ENCODE measurements at places on chromosomes 7 and 10.

GRCh38 chr7:102169651-102170392 is 116.8 kb upstream of the SH2B2 start:
- DNase-seq: peak; percentile 68

DNA sequence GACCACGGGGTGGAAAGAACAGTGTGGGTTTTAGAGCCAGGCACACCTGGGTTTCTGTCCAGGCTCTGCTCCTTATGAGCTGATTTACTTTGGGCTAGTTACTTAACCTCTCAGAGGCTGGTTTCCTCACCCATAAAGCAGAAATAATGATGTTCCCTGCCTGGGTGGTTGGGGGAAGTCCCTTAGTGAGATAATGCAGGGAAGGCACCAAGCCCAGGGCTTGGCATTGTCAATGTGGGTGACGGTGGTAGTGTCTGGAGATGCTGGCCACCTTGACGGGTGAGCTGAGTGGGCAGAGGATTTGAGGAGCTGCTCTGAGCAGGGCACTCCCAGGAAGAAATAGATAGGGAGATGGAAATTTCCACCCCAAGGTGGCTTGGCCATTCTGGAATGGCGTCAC is 65.2 kb downstream of the SH2D4B start:
- DNase-seq: no peak

DNA sequence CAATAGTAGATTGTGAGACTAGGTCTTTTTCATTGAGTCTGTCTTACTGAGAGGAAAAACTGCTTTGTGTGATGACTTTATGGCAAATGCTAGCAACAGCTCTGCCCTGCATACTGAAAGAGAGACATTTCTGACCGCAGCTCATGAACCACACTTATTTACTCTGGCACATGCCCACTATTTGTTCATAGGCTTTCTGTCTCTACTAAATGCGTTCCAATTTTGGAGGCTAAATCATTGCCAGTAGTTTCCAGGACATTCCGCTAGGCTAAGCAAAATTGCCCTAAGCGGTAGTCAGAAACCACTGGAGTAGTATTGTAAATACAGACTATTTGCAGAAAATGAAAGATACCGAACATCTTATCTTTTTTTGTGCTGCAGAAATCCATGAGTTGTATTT is 55.6 kb upstream of the DLX6 start:
- no peak for DNase-seq

GRCh38 chr7:6035686-6036085 is 4.5 kb downstream of the ANKRD61 start:
- no peak for DNase-seq

GRCh38 chr7:108094933-108095710 is 35.0 kb downstream of the LAMB4 start:
- peak; percentile 54 for DNase-seq

GRCh38 chr7:80763289-80763688 is 124.8 kb downstream of the CD36 start:
- DNase-seq: no peak

DNA sequence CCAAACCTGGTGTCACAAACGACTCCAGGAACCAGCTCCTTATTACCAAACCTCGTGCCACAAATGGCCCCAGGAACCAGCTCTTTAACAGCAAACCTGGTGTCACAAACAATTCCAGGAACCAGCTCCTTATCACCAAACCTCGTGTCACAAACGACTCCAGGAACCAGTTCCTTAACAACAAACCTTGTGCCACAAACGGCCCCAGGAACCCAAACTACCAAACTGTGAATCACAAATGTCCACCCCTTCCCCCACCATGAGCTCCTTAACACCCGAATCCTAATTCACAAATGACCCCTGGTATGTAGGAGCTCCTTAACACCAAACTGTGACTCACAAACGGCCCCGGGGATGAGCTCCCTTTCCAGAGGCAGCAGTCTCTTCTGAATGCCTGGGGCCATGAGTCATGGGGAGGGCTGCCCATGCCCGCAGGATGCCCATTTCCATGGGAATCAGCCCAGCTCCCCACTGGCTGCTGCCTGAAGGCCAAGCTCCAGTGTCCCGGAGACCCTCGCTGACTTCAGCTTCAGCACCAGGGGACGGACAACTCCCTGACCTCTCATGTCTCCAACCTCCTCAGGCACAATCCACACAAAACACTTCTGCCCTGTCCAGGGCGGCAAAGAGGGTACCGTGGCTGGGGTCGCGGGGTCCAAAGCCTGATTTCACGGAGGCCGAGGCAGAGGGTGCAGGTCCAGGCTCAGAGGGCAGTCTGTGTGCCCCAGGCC is 213.1 kb downstream of the ELFN1 start:
- no peak for DNase-seq

DNA sequence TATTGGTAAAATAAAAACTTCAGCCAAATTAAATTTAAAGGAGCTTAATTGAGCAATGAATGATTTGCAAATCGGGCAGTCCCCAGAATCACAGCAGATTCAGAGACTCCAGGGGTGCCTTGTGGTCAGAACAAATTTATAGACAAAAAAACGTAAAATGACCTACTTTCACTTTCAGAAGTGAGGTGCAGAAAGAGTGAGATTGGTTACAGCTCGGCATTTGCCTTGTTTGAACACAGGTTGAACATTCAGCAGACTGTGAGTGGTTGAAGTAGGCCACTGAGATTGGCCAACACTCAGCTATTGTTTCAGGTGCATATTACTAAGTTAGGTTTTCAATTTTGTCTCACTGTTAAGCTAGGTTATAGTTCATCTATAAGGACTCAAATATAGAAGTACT is 153.4 kb downstream of the BICC1 start:
- DNase-seq: no peak

DNA sequence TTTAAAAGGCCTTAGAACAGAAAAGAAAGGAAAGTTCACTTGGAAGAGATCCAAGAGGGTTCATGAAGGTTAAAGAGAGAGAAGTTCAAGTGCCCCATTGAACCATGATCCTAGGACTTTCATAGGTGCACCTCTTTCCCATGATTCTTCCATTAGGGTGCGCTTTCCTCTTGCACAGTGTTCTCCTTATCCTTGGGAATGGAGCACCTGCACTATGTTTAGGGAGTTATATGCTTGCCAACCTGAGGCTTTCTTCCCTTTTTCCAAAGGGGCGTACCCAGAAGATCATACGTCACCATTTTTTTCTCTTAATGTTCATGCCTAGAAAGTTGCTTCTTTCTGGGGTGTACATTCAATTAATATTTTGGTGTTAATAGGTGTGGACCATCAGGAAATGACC is 908.0 kb upstream of the SORCS1 start:
- no peak for DNase-seq

DNA sequence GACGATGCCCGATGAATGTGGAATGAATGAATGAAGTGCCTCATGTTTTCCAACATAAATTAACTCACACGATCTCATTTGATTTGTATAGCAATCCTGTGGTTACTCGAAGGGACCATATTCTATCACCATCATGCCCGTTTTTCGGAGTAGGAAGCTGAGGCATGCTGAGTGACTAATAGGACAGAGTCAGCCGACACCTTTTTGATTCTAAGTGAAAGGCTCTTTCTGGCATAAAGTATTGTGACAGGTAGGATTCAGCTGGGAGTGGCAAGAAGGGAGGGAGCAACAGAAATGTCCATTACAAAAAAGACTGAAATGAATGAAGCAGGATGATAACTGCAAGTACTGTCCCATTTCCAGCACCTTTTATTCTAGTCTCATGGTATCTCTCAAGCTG is 55.7 kb downstream of the KLRG2 start:
- no peak for DNase-seq
